ENCODE measurements at places on chromosomes 11 and 22.

DNA sequence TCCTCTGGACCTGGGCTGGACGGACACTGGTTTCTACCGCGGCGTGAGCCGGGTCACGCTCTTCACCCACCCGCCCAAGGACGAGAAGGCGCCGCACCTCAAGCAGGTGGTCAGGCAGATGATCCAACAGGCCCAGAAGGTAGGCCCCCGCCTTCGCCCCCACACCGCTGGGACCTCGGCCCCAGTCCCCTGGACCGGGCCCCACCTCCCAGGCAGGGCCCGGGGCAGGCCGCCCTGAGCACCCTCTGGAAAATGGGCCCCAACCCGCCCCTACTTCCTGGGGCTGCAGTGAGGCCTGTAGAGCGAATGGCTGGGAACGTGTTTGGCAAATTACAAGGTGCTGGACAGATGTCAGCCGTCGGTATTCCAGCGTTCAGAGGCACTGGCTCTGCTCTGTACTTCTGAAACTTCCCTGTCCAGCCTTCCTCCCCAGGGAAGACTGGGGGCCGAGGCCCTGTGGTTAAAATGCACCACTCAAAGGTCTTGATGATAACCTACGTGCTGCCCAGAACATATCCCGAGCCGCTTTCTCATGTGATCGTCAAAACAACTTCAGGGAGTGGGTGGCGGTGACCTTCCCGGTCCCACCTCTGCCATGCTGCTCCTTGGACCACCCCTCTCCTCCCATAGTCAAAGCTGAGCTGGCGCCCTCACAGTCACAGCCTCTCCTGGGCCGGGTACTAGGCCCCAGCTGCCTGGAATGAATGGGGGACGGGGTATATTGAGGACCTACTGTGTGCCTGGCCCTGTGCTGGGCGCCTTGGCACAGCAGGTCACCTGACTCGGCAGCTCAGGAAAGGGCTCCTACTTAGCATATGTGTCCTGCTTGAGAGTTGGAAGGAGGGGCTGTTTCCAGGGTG is 869 bp downstream of the FAM83F start:
- DNase-seq, result peak; percentile 34

DNA sequence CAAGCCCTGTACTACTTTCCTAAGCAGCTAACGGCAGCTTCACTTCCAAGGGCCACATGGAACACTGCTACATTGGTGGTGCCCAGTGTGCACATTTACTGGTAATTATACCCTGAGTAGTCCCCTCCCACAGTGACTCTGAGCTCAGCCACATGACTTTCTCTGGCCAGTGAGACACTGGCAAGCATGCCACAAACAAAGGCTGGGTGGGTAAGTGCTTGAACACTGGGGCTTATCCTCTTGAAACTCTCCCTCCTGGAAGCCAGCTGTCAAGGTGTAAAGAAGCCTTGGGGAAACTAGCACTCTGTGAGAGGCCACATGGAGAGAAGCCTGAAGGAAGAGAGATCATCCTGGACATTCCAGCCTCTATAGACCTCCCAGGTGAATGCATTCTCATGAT is 54.4 kb upstream of the DRD2 start:
- no peak for DNase-seq

DNA sequence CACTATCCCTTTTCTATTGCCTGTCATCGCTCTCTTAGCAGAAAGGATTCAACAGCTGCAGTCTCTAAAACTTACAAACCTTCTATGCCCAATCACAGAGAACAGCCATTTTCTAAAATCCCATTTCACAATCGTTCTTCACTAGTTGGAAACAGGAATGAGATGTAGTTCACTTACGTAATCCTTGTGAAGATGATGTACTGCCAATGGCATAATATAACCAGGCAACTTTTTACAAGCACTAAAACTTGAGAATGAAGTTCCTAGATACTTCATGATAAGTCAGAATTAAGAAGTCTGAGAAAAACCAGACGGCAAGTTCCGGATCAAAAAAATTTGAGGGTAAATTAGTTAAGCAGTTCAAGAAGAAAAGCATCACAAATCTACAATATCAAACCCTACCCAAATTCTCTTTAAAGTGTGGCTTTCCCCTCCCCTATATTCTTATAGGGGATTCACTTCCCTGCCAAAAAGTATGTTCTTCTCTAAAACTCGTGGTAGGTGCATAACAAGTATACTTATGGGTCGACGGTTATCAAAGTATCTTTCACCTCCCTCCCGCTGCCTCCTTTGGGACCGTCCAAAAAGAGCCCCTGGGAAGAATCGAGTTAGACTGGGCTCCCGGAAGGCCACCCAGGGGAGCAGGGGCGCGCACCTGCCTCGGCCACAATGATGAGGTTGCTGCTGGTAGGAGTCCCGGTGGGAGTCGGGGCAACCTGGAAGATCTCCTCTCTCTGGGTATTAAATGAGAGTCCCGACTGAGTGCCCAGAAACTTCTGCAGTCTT is 666 bp downstream of the MSANTD4 start:
- DNase-seq, result peak; percentile 17

GRCh38 chr11:56917708-56918400 is 70.9 kb upstream of the OR5AK2 start:
- DNase-seq, result no peak

GRCh38 chr22:25621986-25622385 is 57.5 kb downstream of the GRK3 start:
- DNase-seq, result no peak

GRCh38 chr22:31637891-31638618 is 24.0 kb downstream of the PISD start:
- peak; percentile 73 for DNase-seq

DNA sequence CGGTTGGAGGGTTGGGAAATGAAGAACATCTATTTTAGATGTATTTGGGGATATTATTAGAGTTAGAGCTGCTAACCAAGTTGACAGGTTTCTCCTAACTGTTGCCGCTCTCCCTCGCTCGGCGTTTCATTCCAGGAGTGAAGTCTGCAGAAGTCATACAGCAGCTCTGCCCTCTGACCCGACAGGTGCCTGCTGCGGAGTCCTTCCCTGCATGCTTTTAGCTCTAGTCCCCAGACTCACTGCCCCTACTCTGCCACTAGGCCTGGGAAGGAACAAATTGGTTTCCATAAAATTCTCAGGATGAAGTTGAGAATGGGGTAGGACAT is 124.9 kb downstream of the DBX1 start:
- DNase-seq, result no peak

Measured in hematopoietic multipotent progenitor cell treated with erythropoietin and hydrocortisone succinate and interleukin-3 and kit ligand, for 8 days (in vitro differentiated cells).